ENCODE measurements at places on chromosomes 16 and 17.

DNA sequence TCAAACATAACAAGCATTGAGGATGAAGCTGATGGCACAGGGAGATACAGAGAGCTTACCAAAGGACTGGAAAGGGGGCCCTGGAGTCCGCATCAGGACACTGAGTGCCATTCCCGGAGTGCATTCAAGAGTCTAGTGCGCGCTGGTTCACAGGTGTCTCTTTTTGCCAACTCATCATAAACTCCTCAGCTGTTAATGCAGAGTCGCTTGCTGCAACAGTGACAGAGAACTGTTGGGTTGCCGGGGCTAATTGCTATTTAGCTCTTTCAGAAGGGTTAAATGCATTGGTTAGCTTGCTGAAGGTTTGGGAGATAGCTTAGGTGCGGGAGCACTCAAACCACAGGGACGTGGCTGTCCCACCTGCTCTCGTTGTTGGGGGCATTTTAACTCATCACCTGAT lies 1091.6 kb upstream of the EEF2KMT start:
- DNase-seq = no peak

- DNase-seq = no peak
Observed at GRCh38 chr17:65926599-65926998, 265.3 kb downstream of the CEP112 start.

GRCh38 chr16:54015147-54015546 lies 271.4 kb downstream of the IRX3 start:
- DNase-seq = no peak

- DNase-seq = no peak
Observed at GRCh38 chr16:27528294-27528693, 21.4 kb downstream of the GTF3C1 start.

GRCh38 chr16:67804853-67805542 lies 1.4 kb downstream of the RANBP10 start:
- DNase-seq = no peak

DNA sequence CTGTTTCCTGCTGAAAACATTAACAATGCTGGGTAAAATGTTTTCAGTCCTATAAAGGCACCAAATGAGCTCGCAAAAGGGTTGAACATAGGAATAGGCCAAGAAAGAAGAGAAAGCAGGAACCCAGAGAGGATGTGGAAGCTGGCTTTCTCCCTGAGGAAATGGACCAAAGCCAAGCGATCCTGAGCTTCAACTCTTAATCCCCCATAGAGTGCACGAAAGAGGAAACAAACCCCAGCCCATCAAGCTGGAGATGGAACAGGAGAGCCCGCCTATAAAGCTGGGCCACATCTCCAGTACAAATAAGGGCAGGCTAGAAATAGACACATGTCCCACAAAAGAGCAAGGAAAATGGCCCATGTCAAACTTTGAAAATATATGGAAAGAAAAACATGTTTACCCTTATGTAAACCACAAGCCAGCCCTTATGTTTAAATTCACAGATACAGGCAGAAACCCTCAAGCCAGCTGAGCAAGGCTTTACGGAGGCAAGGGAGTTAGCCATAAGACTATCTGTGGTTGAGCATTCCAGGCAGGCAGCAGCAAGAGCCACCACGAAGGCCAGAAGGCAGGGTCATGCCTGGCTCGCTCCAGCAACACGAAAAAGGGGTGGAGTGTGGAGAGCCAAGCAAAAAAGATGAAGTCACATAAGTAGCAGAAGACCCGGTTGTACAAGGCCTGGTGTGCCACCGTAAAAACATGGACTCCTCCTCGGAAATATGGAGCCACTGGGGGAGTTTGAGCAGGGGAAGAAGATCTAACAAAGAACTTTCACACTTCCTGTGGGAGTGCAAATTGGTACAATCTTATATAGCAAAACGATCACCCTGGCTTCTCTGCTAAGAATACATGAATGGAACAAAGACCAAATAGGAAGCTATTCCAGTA lies 27.8 kb downstream of the COPRS start:
- no peak for DNase-seq

GRCh38 chr16:85239239-85239638 lies 127.0 kb upstream of the CIBAR2 start:
- no peak for DNase-seq

- no peak for DNase-seq
Observed at GRCh38 chr16:87351320-87351698, 32.3 kb downstream of the FBXO31 start.

- peak; percentile 72 for DNase-seq
Observed at GRCh38 chr17:1177016-1177700, 2.6 kb downstream of the ABR start.

- DNase-seq = no peak
Observed at GRCh38 chr17:7190276-7190917, 11.2 kb upstream of the ASGR1 start.

GRCh38 chr16:68332411-68333121 lies 21.7 kb downstream of the PRMT7 start:
- peak; percentile 52 for DNase-seq

- DNase-seq = no peak
Observed at GRCh38 chr16:3948378-3948995, 68.0 kb upstream of the CREBBP start.

- no peak for DNase-seq
Observed at GRCh38 chr17:48760411-48760810, 31.9 kb upstream of the HOXB13 start.

- peak; percentile 36 for DNase-seq
Observed at GRCh38 chr16:80092681-80093080, 448.1 kb upstream of the DYNLRB2 start.

GRCh38 chr16:25013751-25014499 lies 1.2 kb downstream of the ARHGAP17 start:
- no peak for DNase-seq

GRCh38 chr17:63399316-63399715 lies 46.8 kb downstream of the CYB561 start:
- DNase-seq = peak; percentile 75

- DNase-seq = no peak
Observed at GRCh38 chr16:873889-874288, 73.4 kb upstream of the GNG13 start.

GRCh38 chr16:66950437-66950836 lies 10.6 kb upstream of the CES3 start:
- no peak for DNase-seq

DNA sequence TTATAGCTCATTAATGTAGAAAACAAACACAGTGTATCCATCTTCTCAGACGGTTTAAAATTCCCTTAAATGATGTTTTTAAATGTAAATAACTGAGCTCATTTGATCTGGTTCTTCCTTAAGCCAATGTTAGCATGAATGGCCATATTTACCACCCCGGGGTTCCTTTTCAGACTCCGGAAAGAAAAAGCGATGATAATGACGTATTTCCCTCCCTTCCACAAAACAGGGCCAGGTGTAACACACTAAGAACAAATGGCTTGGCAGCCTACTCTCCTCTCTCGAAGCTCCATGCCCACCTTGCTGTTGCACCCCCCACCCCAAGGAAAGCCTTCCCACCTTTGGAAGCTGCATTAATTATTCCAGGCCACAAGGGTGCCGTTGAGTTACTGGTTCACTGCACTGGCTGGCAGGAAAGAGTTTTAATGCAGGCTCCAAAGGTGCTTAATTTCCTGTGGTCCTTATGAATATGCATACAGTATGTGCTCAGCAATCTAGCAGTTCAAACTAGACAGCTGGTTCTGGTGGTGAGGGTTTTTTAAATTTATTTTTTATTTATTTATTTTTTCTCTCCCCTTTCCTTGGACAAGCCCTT lies 378.9 kb downstream of the WWOX start:
- DNase-seq = no peak

DNA sequence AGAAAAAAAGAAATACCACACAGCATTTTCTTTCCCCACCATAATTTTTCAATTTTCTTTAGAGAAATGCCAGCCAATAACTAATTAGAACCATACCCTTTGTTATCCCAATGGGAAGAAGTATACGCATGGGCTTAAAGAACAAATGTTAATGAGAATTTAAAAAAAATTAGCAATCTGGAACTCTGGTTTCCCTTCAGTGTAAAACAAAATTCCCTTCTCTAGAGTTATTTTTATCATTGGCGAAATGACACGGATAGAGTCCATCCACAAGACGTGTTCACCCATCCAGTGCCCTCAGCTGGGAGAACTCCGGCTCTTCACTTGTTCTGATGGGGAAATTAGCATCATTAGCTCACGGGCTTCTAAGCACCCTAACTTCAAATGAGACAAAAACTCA lies 3.3 kb downstream of the NXN start:
- peak; percentile 33 for DNase-seq

- peak; percentile 83 for DNase-seq
Observed at GRCh38 chr16:56848029-56848936, 16.7 kb upstream of the SLC12A3 start.

GRCh38 chr17:76145231-76146052 lies 4.4 kb upstream of the FOXJ1 start:
- DNase-seq = no peak

- DNase-seq = peak; percentile 88
Observed at GRCh38 chr17:48791128-48792032, 25.6 kb downstream of the TTLL6 start.
